NCI-H1930 (cell line): ENCODE measurements at places on chromosomes 4 and X.
A peak's percentile ranks its signal among the peaks of the same experiment; 100 is the strongest.

DNA sequence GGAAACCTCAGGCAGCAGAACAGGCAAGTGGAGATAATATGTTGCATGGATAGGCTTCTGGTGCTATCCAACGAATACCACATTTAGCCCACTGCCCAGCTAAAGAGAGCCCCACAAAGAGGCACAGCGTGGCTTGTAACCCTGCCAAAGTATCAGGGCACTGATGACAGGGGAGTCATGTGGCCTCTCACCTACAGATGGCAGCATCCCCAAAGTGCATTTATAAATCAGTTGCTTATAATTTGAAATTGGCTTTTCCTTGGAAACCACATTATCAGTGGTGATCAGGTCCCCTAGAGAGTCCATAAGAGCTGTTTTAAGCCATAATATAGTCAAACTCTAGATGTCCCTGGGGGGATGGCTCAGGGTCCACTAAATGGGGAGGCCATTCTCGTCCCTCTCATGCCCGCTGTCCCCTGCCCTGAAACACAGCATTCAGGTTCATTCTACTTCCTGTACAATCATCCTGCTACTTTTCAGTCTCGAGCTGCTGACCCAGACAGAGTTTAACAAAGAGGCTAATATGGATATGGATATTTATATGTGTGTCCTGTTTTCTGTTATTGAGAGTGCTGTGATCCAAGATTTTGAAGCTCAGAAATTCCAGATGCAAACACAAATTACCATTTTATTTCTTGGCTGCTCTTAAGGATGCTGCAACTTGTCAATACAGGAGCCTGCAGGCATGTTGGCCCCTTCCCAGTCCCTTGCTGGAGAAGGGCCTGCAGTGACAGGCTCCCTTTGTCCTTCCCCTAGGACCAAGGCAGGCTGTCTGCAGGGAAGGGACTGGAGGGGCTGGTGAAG lies 28.5 kb downstream of the SRPX start:
- DNase-seq, result no peak

DNA sequence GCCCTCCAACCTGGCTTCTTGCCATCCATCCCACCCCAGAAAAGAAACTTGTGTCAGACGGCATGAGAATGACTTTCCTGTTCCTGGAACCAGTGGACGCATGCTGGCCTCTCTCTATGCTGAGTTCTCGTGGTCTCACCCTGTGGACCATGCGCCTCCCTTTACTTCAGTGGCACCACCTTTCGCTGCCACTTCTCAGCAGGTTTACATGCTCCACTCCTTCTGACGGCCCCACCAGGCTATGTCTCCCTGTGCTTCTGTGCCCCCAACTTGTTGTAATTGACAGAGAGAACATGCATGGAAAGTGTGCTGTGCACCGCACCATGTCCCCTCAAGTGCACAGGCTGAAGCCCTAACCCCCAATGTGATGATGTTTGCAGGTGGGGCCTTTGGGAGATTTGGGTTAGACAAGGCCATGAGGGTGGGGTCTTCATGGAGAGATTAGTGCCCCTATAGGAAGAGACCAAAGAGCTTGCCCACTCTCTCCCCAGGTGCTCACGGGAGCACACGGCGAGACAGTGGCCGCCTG lies 3.1 kb upstream of the PPP2R2C start:
- DNase-seq, result no peak

DNA sequence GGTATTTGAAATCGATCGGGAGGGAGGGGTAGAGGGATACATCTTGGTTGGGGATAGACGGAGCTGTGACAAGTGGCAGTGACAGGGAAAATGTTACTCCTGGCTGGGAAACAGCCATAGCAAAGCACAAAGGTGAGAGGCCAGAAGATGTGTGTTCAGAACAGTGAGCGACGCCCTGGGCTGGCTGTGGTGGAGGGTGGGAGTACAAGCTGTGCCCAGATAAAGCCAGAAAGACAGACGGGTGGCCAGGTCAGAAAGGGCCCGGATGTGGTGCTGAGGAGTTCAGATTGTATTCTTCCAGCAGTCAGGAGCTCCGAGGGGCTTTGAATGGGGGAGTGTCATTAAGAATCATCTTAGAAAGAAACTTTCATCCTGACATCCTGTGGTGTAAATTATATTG lies 27.9 kb downstream of the CCDC149 start:
- no peak for DNase-seq

- DNase-seq, result no peak
Measured at GRCh38 chr4:98275145-98275544, 14.0 kb downstream of the RAP1GDS1 start.

GRCh38 chrX:50988649-50989048 lies 78.1 kb downstream of the BMP15 start:
- DNase-seq, result peak; percentile 2

GRCh38 chrX:2819345-2820135 lies 9.2 kb upstream of the GYG2 start:
- DNase-seq, result no peak

DNA sequence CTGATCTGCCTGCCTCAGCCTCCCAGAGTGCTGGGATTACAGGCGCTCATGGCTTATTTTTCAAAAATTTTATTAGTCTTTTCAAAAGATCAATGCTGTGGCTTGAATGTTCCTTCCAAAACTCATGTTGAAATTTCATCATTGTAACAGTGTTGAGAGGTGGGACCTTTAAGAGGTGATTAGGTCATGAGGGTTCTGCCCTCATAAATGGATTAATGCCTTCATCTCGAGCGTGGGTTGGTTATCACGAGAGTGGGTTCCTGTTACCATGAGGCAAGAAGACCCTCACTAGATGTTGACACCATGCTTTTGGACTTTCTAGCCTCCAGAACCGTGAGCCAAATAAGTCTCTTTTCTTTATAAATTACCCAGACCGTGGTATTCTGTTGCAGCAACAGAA lies 30.3 kb downstream of the EIF2S3 start:
- DNase-seq, result no peak

DNA sequence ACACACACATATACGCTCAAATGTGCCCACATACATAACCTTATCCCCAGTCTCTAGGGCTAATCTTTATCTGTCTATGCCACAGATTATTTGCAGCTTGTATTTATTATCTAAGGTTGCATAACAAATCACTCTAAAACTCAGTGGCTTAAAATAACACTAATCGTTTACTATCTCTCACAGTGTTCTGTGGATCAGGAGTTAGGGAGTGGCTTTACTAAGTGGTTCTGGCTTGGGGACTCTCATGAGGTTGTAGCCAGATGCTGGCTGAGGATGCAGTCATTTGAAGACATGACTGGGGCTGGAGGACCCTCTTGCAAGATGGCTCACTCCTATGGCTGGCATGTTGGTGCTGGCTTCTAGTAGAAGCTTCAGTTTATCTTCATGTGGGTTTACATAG lies 68.5 kb upstream of the LNX1 start:
- DNase-seq, result no peak

GRCh38 chr4:54662901-54663585 lies 5.3 kb downstream of the KIT start:
- DNase-seq, result no peak

DNA sequence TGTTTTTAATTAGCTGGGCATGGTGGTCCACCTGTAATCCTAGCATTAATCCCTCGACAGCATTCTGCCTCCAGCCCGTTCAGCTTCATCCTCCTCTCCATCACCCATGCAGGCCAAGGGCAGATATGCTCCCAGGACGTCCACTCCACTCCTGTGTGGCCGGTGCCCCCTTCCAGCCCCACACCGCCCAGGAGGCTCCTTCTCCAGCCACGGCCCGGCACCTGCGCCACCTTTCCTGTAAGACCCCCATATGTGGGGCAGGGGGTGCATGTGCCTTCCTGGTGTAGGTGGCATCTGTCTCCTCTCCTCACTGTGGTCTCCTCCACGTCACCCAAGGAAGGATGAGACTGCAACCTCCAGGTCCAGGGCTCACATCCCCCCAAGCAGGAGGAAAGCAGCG lies 57.0 kb upstream of the MXD4 start:
- no peak for DNase-seq

- DNase-seq, result no peak
Measured at GRCh38 chr4:60250657-60251056, 949.5 kb upstream of the ADGRL3 start.

DNA sequence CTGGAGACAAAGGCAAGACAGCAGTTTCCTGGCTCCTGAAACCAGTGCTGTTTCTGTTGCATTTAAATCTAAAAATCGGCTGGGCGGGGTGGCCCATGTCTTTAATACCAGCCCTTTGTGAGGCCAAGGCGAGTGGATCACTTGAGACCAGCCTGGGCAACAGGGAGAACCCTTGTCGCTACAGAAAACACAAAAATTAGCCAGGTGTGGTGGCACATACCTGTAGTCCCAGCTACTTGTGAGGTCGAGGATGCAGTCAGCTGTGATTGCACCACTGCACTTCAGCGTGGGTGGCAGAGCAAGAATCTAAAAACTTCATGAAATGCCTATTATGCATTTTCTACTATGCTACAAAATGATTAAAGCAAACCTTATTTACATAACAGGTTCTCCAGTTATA lies 205.4 kb upstream of the ITM2A start:
- DNase-seq, result no peak

DNA sequence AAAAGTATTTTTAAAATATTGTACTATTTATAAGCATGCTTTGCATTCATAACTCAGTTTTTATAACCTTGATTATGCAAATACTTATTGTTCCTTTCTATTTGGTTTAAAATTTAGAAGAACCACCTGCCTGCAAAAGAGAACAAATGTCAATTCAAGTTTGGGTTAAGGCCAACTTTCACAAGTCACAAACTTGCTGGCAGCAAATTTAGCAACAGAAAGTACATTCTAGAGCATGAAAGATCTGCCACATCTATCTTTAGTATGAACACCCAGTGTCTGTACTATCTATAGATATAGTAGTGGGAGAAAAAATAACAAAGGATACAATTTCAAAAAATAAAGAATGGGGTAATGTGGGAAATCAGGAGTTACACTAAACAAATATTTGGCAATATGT lies 1014.2 kb downstream of the C4orf33 start:
- DNase-seq, result no peak

DNA sequence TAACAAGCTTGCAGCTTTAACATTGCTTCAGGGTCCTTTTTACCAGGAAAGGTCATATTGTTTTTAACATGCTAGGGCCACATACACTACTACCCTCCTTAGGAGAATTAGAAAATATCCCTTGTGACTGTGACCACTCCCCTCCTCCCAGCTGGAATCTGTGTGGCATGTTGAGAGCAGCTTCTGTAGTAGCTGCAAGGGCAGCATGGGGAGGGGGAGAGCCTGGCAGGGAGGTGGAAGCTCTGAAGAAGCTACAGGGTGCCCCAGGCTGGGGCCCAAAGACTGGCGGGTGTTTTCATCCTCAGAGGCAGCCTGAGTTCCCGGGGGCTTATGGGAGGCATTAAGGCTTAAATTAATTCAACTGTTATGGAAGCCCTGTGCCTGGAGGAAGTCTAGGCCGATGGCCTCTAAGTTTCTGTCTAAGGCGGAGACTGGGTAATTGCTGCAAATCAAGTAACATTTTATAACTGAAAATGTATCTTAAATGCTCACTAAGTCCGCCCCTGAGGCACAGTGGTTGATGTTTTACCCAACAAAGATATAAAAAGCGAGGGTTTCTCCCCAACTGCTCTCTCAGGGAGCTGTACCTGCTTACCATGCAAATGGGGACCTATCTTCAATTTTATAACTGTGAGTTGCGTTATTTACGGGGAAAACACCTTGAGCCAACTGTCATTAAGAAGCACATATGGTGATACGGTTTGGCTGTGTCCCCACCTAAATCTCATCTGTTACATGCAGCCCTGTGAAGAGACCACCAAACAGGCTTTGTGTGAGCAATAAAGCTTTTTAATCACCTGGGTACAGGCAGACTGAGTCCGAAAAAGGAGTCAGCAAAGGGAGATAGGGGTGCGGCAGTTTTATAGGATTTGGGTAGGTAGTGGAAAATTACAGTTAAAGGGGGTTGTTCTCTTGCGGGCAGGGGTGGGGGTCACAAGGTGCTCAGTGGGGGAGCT lies 37.4 kb upstream of the STS start:
- DNase-seq, result no peak

- no peak for DNase-seq
Measured at GRCh38 chr4:170465429-170465828, 375.7 kb upstream of the AADAT start.

DNA sequence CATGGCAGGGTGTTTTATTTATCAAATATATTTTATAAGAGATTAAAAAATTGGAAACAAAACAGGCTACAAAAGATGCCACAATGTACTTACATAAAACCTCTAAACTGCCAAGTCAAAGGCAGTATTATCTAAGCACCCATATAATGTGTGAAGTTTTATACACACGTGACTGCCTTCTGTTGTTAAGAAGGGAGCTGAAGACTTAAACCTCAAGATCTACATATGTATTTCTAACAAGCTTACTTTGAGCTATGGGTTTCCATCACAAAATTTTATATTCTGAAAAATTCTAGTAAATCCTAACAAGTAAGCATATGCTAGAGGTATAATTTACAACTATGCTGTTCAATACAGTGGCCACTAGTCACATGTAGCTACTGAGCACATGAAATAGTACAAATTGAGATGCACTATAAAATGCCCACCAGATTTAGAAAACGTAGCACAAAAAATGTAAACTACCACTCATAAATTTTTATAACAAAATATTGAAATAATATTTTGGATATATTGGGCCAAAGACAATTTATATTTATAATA lies 9.8 kb downstream of the ATP8A1 start:
- no peak for DNase-seq

GRCh38 chrX:113947548-113947947 lies 636.3 kb upstream of the HTR2C start:
- DNase-seq, result no peak

- no peak for DNase-seq
Measured at GRCh38 chr4:8910100-8910821, 38.6 kb upstream of the HMX1 start.

DNA sequence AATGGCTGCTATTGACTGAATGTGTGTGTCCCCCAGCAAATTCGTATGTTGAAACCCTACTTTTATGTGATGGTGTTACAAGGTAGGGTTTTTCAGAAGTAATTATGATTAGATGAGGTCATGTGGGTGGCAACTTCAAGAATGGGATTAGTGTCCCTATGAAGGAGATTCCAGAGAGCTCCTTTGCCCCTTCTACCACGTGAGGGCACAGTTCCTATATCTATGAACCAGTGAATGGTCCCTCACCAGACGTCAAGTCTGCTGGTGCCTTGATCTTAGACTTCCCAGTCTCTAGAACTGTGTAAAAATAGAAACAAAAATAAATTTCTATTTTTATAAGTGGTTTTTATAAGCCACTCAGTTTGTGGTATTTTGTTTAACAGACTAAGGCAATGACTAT lies 1137.6 kb upstream of the IGFBP7 start:
- no peak for DNase-seq

- no peak for DNase-seq
Measured at GRCh38 chr4:169968999-169969398, 57.2 kb downstream of the MFAP3L start.

- DNase-seq, result no peak
Measured at GRCh38 chr4:124899997-124900396, 187.5 kb upstream of the ANKRD50 start.
